ENCODE measurements at places on chromosomes 13 and 19.

DNA sequence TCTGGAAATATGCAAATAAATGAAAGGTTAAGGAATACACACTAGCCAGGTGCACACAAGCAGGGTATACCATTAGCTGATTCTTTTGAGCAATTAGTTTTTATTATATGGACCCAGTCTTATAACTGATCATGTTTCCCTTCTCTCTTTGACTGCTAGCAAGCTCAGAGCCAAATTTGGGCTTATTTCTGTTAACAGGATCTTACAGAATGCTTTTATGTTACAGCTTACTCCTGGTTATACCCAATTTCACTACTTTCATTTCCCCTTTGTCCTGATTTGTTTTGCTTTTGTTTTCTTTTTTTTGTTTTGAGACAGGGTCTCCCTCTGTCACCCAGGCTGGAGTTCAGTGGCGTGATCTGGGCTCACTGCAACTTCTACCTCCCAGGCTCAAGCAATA lies 12.9 kb upstream of the TPT1 start:
- no peak for DNase-seq

GRCh38 chr13:35554972-35555623 lies 78.6 kb upstream of the MAB21L1 start:
- DNase-seq: no peak

DNA sequence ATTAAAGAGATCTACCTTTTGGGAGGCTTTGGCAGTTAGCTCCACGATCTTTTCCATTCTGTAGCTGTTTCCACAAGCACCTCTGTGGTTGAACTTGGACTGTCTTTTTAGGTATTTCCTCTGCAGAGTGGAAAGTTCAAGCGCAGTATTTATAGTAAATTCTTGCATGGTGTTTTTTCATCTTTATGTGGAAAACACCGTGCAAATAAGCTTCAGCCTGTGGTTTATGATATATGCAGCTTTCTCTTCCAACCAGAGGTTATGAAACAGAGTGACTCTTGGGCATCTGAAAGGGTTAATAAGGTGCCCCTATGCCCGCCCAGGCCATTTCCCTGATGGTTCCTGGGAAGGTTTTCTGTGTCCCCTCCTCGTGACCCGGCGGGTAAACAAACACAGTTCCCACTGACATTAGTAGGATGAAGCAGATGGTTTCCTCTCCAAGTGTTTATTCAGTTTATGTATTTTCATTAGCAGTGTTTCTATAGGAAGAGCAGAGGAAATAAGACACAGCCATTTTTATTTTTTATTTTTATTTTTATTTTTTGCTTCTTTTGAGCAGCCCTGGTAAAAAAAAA lies 39.7 kb upstream of the RNF113B start:
- no peak for DNase-seq

- DNase-seq: no peak
These were observed 1.3 kb downstream of the NAT14 start for GRCh38 chr19:55486043-55486970.

GRCh38 chr19:6730941-6731670 lies 6.3 kb downstream of the GPR108 start:
- DNase-seq: no peak

GRCh38 chr13:36357692-36358091 lies 11.5 kb upstream of the SPART start:
- DNase-seq: no peak

GRCh38 chr13:113915786-113916329 lies 52.0 kb upstream of the GAS6 start:
- no peak for DNase-seq

GRCh38 chr19:15213715-15214381 lies 13.1 kb upstream of the NOTCH3 start:
- DNase-seq: no peak

GRCh38 chr13:45413826-45414307 lies 4.3 kb downstream of the SLC25A30 start:
- no peak for DNase-seq

DNA sequence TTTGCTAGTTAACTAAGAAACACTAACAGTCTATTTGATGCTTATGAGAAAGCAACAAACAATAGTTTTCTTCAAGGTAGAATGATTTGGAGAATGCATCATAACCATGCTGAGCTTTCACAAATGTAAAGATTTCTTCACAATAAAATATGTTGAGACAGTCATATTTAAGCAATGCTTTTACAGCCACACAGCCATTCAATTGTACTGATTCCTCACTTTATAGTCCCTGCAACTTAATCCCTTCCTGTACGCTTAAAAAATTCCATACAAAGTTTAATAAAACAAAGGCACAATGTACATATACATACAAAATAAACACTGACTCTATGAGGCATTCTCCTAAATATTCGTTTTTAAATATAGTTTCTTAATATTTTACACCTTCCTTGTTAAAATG lies 4.7 kb upstream of the ACOD1 start:
- no peak for DNase-seq

DNA sequence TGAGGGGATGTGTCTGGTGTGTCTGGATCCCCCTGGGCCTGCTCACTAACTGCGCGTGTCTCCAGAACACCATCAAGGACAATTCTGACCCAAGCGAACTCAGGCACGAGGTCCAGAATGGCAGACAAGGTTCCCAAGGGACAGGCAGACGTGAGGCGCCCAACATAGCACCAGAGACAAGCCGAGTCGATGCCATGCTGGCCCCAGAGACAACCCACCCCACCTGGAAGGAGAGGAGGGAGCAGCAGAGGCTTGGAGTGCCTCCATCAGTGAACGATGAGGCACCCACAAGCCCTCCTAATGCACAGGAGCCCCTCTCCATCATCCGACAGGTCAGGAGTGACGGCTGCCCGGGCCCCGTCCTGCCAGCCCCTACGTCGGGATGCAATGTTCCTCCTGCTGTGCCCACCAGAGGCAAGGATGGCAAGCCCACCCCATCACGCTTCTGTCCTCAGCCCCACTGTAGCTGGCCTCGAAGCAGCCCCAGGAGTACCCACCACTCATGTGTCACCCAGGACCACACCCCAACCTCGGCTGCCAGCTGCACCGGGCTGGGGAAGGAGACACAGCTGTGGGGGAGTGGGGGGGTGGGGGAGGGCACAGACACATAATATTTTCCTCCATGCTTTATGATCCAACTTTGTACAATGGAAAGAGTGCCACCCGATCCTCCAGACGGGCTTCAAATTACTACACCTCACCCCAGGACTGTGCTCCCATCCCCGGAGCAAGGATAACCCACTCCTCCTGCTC lies 11.8 kb downstream of the AP3D1 start:
- DNase-seq: no peak

GRCh38 chr13:106690779-106691178 lies 122.8 kb upstream of the ARGLU1 start:
- DNase-seq: no peak

Measured in activated naive CD4-positive, alpha-beta T cell treated with Interleukin-2 at 50 U/mL for 16 hours (primary cell).